ENCODE measurements at places on chromosomes 11 and 22. TPM values are rescaled to one million over a fixed set of nuclear protein-coding genes. Genes with fewer than 3 reads are reported as not detected.

SUSD2 gene
- 1.4 TPM for total RNA-seq

TPBGL gene
- total RNA-seq = not detected

RASD2 gene
- total RNA-seq = not detected

ELMOD1 gene
- 1.3 TPM for total RNA-seq

PGGHG gene
- 37.0 TPM for total RNA-seq

PLXNB2 gene
- 187 TPM for total RNA-seq

DNA sequence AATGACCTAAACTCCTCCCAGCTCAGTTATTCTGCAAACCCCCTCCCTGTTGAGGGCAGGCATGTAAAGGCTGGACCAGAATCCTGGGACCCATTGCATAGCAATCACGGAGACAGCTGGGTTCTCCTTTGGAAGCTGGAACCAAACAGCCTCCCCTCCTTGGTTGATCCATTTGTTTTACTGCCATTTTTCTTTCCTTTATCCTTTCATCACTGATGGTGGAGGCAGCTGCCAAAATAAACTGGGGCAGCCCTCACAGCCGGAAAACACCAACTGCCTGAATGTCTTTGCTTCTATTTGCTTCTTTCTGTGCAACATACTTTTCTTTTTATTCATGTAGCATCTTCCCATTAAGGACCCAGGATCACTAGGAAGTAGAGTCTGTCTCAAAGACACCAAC lies 150.0 kb upstream of the SYT13 start:
- no peak for DNase-seq

GRCh38 chr11:110493346-110493745 lies 63.6 kb downstream of the FDX1 start:
- no peak for DNase-seq

- no peak for DNase-seq
Measured at GRCh38 chr22:49514641-49515040, 313.0 kb downstream of the BRD1 start.

DNA sequence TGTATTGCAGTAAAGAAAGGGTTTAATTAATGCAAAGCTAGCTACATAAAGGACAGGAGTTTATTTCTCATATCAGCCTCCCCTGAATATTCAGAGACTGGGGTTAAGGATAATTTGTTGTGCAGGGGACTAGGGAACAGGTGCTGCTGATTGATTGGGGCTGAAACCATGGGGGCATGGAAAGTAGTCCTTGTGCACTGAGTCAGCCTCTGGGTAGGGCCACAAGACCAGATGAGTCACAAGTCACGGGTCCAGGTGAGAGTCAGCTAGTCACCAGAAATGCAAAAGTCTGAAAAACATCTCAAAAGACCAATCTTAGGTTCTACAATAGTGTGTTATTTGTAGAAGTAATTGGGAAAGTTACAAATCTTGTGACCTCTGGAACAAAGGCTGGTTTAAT lies 32.9 kb upstream of the SYT13 start:
- no peak for DNase-seq

DNA sequence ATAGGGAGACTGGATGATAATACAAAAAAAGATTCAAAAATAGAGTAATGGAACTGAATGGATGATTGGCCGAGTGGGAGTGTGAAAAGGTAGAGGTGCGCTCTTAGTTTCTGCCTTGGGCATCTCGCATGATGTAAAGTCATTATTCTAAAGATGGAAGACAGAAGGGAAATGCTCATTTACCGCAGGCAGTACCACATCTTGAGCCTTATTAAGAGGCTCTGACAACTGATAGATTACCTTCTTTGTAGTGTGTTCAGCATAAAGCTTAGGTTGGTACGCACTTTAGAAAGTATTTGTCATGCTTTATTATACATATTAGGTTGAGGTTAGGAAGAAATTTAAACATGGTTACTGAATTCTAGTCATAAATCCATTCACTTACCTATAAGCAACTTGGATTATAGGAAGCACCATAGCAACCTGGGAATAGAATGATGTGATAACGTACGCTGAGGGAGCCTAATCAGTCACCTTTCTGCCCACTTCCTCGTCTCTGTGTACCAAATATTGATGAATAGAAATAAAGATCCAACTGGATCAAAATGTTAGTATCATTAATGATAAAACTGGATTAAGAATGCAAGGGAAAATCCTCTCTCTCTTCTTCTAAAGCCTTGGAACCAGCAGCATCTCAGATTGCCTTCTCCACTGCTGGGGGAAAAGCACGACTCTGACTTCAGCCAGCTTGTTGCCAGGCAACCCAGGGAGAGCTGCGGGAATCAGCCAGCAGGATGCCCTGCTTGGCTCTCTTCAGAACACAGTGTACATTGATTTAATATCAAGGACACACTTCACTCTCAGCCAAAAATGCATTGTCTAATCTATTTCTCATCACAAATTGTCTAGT lies 29.0 kb upstream of the VWA5A start:
- DNase-seq = no peak

DNA sequence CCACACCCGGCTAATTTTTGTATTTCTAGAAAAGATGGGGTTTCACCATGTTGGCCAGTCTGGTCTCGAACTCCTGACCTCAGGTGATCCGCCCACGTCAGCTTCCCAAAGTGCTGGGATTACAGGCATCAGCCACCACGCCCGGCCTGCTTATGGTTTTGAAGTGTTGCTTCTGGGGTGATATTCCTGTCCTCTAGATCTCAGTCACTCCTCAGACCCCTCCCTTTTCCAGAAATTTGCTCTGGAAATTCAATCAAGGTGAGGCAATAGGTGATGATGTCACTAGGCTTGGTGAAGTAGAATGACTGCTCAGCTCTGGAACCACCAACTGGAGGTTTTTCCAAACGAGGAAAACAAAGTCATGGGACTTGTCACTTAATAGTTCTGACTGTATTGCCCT lies 36.6 kb upstream of the CREB3L1 start:
- no peak for DNase-seq

GRCh38 chr11:123434262-123434661 lies 4.2 kb downstream of the GRAMD1B start:
- no peak for DNase-seq

- DNase-seq = no peak
Measured at GRCh38 chr11:131609921-131610320, 239.5 kb downstream of the NTM start.

- DNase-seq = no peak
Measured at GRCh38 chr11:13160806-13161205, 116.8 kb upstream of the BMAL1 start.

- no peak for DNase-seq
Measured at GRCh38 chr11:120079750-120080610, 57.9 kb downstream of the TRIM29 start.

DNA sequence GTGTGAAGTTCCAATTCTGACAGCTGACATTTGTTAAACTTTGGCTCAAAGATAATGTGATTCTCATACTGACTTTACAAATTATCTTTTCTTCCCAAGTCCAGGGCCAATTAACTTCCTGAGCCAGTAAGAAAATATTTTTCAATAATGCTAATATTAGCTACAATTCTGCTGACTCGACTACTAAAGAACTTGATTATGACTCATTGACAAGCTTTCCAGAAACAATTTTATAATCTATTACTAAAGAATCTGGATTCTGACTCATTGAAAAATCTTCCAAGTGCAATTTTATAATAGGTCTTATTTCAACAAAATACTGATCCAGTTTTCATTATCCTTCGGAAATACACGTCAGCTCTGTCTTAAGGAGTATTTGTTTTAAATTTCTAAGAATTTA lies 12.9 kb upstream of the XKR3 start:
- no peak for DNase-seq

DNA sequence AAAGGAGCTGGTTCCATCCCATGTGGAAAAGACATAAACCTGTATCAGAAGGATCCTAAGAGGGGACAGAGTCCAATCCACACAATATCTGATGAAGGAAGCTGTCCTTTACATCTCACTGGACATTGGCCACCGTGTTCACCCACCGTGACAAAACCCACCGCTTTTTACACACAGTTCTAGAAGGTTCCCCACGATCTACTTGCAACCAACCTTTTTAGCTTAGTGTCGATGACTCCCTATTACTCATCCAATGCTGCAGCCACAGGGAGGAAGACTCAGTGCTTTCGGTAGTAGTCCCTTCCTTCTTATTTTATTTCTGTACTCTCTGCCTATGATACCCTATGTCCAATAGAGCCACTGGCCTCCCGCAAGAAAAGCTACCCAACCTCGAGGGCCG lies 65.4 kb downstream of the MAPK1 start:
- DNase-seq = no peak

DNA sequence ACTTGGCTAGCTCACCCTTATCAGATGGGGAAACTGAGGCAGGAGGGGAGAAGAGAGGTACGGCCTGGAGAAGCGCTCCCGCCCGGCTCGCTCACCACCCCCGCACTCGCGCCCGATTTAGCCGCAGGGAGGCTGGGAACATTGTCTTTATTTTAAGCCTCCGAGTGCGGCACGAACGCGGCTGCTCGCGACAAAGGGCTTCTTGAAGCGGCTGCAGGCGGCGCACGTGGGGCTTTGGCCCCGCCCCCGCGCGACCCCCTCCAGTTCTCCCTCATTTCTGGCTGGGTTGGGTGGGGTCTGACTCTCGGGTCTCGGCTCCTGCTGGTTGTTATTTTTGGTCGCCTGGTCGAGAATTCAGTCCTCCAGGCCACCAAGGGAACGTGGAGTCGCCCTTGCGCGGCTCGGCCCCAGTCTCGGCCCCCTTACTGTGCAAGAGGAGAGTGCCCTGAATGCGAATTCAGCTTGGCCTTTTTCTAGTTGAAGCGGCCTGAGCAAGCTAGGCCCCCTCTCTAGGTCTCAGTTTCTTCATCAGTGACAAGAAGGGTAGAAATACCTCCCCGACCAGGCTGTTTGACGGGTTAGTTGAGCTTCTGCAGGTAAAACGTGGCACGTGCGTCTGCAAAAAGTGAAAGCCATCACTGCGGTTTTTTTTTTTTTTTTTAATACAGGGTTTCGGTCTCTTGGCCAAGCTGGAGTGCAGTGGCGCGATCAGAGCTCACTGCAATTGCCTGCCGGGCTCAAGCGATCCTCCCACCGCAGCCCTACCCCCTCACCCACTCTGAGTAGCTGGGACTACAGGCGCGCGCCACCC lies 2.6 kb upstream of the CHRM1 start:
- DNase-seq = no peak

- DNase-seq = no peak
Measured at GRCh38 chr11:67396587-67397389, 4.9 kb downstream of the PPP1CA start.

DNA sequence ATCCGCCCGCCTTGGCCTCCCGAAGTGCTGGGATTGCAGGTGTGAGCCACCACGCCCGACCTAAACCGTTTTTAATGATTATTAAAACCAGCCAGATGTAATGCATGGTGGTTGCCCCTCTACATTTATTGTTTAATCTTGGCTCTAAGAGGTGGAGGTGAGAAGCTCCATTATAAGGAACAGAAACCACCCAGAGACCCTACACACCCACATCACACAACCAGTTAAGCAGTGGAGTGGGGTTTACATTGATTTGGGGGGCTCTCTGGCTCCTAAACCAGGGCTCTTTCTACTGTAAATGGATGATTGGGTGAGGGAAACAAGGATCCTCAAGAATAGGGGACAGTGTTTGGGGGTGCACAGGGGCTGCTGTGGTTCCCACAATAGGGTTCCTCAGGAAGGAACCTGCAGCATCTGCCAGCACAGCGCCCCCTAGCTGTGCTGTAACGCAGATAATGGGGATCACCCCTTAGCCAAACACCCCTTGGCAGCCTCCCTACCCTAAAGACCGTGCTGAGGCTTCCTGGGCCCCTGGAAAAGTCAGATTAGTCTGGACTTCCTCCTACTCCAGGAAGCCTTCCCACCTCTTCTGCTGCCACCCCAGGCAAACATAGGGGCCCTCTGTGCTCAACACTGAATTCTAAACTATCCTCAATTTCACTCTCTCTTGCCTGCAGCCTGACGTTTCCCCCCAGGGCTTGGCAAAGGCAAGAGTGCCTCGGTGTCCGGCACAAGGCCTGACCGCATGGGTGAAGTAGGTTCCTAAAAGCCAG lies 2.4 kb downstream of the MPST start:
- no peak for DNase-seq

DNA sequence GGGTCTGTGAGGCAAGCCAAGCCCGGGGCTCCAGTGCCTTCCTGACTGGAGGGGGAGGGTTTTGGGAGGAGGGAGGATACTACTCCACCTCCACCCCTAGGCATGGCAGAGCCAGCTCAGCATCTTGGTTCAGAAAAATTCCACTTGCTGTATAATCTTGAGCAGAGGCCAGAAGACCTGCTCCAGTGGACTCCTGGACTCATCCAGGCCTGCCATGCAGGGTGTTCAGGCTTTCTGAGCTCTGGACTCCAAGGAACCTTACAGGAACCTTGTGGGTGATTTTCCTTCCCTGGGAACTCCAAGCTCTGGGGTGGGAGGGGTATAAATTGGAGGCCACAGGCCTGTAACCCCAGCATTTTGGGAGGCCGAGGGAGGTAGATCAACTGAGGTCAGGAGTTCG lies 9.4 kb downstream of the CSDC2 start:
- no peak for DNase-seq

Measured in left lobe of liver (tissue), 2 donors.